ENCODE measurements at places on chromosomes 16 and 17.

GRCh38 chr16:71670537-71670936, 44.6 kb downstream of the MARVELD3 start:
- peaks cover 79% of the 10 kb centered on the region for H3K36me3 ChIP-seq
- DNase-seq = no peak
- no peak overlapping the region for H3K4me3 ChIP-seq
- no peaks in the 10 kb centered on the region for H3K4me1 ChIP-seq
- no peaks in the 10 kb centered on the region for H3K27me3 ChIP-seq
- peak overlapping the region; percentile 46 for H3K27ac ChIP-seq

GRCh38 chr16:4175849-4176248, 59.6 kb upstream of the ADCY9 start:
- H3K4me3 ChIP-seq = no peak overlapping the region
- H3K36me3 ChIP-seq = no peaks in the 10 kb centered on the region
- peaks cover 3% of the 10 kb centered on the region for H3K27me3 ChIP-seq
- no peak overlapping the region for H3K27ac ChIP-seq
- H3K4me1 ChIP-seq = peaks cover 20% of the 10 kb centered on the region
- DNase-seq = no peak

- H3K27ac ChIP-seq = no peak overlapping the region
- no peaks in the 10 kb centered on the region for H3K4me1 ChIP-seq
- DNase-seq = no peak
- peaks cover 4% of the 10 kb centered on the region for H3K27me3 ChIP-seq
- H3K4me3 ChIP-seq = no peak overlapping the region
These were observed 72.2 kb upstream of the GNAO1 start for GRCh38 chr16:56119133-56119532.

- DNase-seq = no peak
- H3K4me1 ChIP-seq = peaks cover 5% of the 10 kb centered on the region
- no peak overlapping the region for H3K27ac ChIP-seq
- H3K4me3 ChIP-seq = no peak overlapping the region
- H3K27me3 ChIP-seq = peaks cover 9% of the 10 kb centered on the region
These were observed 315.4 kb downstream of the MAP2K6 start for GRCh38 chr17:69729944-69730343.

- peaks cover 27% of the 10 kb centered on the region for H3K4me1 ChIP-seq
- H3K36me3 ChIP-seq = no peaks in the 10 kb centered on the region
- peaks cover 14% of the 10 kb centered on the region for H3K27me3 ChIP-seq
These were observed 55.4 kb downstream of the TNFRSF13B start for GRCh38 chr17:16916557-16916920.

DNA sequence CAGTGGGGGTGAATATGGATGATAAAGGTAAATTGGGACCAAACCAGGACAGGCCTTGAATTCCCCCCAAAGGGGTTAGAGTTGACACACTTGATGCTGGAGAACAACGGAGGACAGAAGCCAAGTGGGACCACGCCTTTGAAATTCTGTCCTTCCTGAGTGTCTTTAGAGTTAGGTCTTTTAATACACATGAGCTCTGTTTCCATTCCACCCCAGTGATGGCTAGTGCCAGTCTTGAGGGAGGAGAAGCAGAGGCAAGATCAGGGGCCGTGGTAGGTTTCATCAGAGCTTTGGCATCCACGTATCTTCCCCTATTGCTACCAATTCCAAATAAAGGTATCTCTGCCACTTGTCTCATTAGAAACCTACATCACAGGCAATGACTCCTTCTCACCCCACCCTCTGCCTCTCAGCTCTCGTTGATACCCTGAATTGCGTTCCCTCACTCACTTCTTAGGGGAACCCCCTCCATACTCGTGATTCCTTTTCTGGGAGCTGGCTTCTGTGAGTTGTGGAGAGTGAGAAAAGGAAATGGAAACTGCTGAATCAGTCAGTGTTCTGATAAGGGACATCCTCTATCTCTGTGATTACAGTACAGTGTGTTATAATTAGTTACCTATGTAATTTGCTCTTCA, 2.4 kb upstream of the CCL3L1 start:
- H3K27me3 ChIP-seq = peaks cover 12% of the 10 kb centered on the region
- peaks cover 50% of the 10 kb centered on the region for H3K4me1 ChIP-seq
- no peak for DNase-seq
- H3K36me3 ChIP-seq = no peaks in the 10 kb centered on the region
- no peak overlapping the region for H3K4me3 ChIP-seq

DNA sequence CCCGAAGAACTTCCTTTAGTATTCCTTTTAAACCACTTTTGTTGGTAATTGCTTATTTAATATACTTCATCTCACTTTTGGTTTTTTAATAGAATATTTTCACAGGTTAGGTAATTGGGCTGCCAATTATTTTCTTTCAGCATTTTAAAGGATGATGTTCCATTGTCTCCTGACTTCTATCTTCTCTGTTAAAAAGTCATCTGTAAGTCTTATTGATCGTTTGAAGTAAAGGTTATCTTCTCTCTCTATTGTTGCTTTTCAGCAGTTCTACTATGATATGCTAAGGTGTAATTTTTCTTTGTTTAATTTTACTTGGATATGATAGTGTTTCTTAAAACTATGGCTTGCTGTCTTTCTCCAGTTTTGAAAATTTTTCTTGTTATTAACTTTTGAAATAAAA, 307.5 kb downstream of the MAP2K4 start:
- H3K4me1 ChIP-seq = no peaks in the 10 kb centered on the region
- H3K4me3 ChIP-seq = no peak overlapping the region
- peaks cover 25% of the 10 kb centered on the region for H3K36me3 ChIP-seq
- no peak for DNase-seq
- no peaks in the 10 kb centered on the region for H3K27me3 ChIP-seq

- no peak for DNase-seq
- peak overlapping the region; percentile 36 for H3K27ac ChIP-seq
These were observed 27.7 kb downstream of the SPACA3 start for GRCh38 chr17:33019161-33019890.

DNA sequence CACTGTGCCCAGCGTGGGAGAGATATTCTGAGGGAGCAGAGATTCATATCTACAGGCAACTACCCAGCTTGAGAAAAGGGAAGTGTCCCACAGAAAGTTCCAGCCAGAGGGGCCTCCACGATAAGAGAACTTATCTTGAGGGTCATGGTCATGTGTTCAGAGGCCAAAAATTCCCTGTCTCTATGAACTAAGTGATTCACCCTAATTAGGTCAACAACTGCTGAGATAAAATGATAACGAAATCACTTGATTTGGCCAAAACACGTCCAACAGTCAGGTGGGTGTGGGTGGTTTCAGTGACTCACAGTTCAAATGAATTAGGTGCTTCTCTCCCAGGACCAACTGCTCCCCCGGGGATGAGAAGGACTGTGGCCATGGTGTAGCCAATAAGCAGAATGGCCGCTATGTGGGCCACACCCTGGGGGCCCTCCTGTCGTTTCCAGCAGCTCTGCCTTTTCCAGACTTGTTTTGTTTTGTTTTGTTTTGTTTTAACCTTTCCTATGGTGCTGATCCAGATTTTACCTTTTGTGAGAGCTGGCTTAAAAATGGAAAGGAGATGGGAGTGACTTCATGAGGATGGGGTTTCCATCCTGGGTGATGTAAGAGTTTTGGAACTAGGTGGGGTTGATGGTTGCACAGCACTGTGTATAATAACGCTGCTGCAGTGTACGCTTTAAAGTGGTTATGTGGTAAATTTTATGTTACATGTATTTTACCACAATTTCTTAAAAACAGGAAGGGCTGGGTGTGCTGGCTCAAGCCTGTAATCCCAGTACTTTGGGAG, 8.7 kb downstream of the DNAI2 start:
- H3K4me1 ChIP-seq = peaks cover 11% of the 10 kb centered on the region
- no peak overlapping the region for H3K4me3 ChIP-seq
- no peak for DNase-seq
- no peak overlapping the region for H3K27ac ChIP-seq
- H3K36me3 ChIP-seq = no peaks in the 10 kb centered on the region

DNA sequence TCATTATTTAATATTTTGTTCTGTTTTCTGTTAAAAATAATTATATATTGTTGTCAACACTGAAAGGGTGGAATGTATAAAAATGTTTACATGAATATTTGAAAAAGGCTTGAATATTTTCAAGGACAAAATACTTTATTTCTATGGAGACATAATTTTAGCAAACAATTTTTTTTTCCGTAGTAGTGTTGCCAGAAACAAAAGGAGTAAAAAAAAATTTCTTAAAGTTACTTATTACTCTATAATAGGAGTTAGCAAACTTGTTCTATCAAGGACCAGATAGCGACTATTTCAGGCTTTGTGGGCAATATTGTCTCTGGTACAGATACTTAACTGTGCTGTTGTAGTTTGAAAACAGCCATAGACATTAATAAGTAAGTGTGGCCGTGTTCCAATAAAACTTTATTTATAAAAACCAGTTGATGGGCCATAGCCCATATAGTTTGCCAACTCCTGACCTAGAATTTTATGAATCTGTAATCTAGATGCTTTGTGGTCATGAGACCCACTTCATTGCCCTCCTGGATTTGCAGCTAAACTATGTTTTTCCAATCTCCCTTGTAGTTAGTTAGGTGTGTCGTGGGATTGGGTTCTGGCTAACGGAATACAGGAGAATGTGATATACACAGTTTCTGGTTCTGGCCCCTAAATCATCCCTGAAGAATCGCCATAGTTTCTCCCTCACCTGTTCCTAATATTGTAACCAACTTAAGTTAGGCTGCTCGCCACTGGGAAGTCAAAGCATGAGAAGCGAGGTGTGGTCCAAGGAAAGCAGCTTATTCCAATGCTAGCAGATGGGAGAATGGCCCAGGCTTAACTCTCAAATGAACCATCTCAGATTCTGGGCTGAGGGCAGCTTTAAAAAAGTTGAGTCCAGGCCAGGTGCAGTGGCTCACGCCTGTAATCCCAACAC, 153.6 kb downstream of the ABCA8 start:
- peaks cover 4% of the 10 kb centered on the region for H3K36me3 ChIP-seq
- no peak overlapping the region for H3K27ac ChIP-seq
- no peak overlapping the region for H3K4me3 ChIP-seq
- H3K4me1 ChIP-seq = peaks cover 4% of the 10 kb centered on the region
- no peak for DNase-seq
- H3K27me3 ChIP-seq = peaks cover 4% of the 10 kb centered on the region

DNA sequence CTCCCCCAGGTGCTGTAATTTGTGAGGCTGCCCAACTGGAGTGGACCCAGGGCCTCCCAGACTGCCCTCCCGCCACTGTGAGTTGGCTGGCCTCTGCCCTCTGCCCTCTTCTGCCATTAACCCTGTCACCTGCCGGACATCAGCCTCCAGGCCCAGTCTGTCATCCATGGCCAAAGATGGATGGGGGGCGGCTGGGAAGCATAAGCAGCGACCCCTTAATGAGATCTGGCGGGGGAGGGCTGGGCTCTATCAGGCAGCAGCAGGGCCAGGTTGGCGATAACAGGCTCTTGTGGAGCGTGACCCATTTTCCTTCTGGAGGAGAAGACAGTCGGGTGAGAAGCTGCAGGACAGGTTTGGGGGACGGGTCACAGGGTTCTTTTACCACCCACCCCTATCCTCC, 25.3 kb downstream of the CDK5RAP3 start:
- H3K4me3 ChIP-seq = peak overlapping the region; percentile 58
- H3K36me3 ChIP-seq = no peaks in the 10 kb centered on the region
- peak overlapping the region; percentile 97 for H3K27ac ChIP-seq
- peak; percentile 74 for DNase-seq
- H3K27me3 ChIP-seq = peaks cover 17% of the 10 kb centered on the region
- H3K4me1 ChIP-seq = peaks cover 78% of the 10 kb centered on the region

DNA sequence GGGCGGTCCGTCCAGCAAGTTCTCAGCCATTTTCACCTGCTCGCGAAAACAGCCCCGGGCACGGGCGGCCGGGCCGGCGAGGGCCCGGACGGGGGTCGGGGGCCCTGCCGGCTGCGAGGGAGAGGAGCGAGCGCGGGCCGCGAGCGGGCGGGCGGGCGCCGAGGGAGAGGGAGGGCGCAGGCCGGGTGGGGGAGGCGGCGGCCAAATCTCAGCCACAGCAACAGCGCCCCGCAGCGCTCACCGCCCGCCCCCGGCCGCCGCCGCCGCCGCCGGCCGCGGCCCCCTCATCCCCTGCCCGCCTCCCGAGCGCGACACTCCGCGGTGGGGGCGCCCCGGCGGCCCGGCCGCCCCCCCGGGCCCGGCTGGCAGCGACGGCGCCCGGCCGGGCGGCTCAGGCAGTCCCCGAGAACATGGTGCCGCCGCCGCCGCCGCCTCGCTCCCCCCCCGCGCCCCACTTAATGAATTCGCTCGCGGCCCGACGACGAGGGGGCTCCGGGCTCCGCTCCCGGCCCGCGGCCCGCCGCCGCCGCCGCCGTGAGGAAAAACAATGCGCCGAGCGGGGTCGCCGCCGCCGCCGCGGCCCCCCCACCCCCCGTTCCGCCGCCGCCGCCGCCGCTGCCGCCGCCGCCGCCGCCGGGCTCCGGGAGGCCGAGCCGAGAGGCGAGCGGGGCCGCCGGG, 487 bp downstream of the CREBBP start:
- peaks cover 37% of the 10 kb centered on the region for H3K36me3 ChIP-seq
- H3K4me1 ChIP-seq = peaks cover 54% of the 10 kb centered on the region
- H3K4me3 ChIP-seq = peak overlapping the region; percentile 98
- H3K27ac ChIP-seq = no peak overlapping the region

GRCh38 chr17:17032131-17032692, 10.0 kb upstream of the MPRIP start:
- H3K4me3 ChIP-seq = no peak overlapping the region
- H3K4me1 ChIP-seq = peaks cover 50% of the 10 kb centered on the region
- H3K36me3 ChIP-seq = no peaks in the 10 kb centered on the region
- peak overlapping the region; percentile 29 for H3K27ac ChIP-seq

- H3K4me3 ChIP-seq = peak overlapping the region; percentile 91
- H3K27ac ChIP-seq = peak overlapping the region; percentile 90
- H3K4me1 ChIP-seq = peaks cover 16% of the 10 kb centered on the region
- peaks cover 32% of the 10 kb centered on the region for H3K36me3 ChIP-seq
- H3K27me3 ChIP-seq = peaks cover 2% of the 10 kb centered on the region
These were observed 526 bp downstream of the TSNAXIP1 start for GRCh38 chr16:67807148-67807682.

- no peaks in the 10 kb centered on the region for H3K36me3 ChIP-seq
- no peak overlapping the region for H3K27ac ChIP-seq
- peaks cover 13% of the 10 kb centered on the region for H3K27me3 ChIP-seq
- no peak overlapping the region for H3K4me3 ChIP-seq
- DNase-seq = peak; percentile 1
- H3K4me1 ChIP-seq = peaks cover 81% of the 10 kb centered on the region
These were observed 2.4 kb downstream of the ANKRD13B start for GRCh38 chr17:29595107-29595942.

DNA sequence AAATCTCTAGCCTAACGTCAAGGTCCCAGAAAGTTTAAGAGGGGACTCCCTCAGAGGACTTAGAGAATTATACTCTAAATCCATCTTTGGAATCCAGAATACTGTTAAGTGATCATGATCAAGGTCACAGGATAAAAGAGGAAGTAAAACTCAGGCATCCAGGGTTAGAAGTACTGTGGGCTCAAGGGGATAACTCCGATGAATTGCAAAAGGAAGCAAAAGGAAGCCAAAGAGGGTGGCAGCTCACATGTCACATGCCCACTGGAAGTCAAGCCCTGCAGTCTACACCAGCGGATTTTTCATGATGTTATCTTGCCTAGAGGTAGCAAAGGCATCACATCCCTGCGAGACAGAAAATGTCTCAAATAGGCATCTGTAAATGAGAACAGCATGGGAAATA, 3.8 kb downstream of the ZNF821 start:
- H3K4me3 ChIP-seq = no peak overlapping the region
- H3K27me3 ChIP-seq = no peaks in the 10 kb centered on the region
- no peak overlapping the region for H3K27ac ChIP-seq

GRCh38 chr17:13410874-13411273, 190.9 kb downstream of the HS3ST3A1 start:
- no peak overlapping the region for H3K4me3 ChIP-seq
- no peak overlapping the region for H3K27ac ChIP-seq
- DNase-seq = no peak
- no peaks in the 10 kb centered on the region for H3K36me3 ChIP-seq
- no peaks in the 10 kb centered on the region for H3K27me3 ChIP-seq
